ENCODE measurements at places on chromosomes 4 and X.

GRCh38 chr4:170497112-170497511, 407.4 kb upstream of the AADAT start:
- no peak for DNase-seq

- DNase-seq, result no peak
Measured at GRCh38 chrX:33735182-33735581, 396.9 kb downstream of the FAM47A start.

GRCh38 chr4:6969826-6970800, 60.5 kb downstream of the TBC1D14 start:
- no peak for DNase-seq

- peak; percentile 74 for DNase-seq
Measured at GRCh38 chrX:48971249-48972219, at the start of gene KCND1. KCND1 (minus strand) TSS chrX:48971844; CDS start chrX:48970271, 1,573 bp downstream.

DNA sequence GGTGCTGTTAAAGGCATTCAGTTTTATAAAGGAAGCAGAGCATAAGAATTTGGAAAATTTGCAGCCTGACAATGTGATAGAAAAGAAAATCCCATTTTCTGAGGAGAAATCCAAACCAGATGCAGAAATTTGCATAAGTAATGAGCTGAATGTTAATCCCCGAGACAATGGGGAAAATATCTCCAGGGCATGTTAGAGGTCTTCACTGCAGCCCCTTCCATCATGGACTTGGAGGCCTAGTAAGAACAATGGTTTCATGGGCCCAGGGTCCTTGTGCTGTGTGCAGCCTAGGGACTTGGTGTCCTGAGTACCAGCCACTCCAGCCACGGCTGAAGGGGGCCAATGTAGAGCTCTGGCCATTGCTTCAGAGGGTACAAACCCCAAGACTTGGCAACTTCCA, 542.7 kb upstream of the NR3C2 start:
- no peak for DNase-seq

DNA sequence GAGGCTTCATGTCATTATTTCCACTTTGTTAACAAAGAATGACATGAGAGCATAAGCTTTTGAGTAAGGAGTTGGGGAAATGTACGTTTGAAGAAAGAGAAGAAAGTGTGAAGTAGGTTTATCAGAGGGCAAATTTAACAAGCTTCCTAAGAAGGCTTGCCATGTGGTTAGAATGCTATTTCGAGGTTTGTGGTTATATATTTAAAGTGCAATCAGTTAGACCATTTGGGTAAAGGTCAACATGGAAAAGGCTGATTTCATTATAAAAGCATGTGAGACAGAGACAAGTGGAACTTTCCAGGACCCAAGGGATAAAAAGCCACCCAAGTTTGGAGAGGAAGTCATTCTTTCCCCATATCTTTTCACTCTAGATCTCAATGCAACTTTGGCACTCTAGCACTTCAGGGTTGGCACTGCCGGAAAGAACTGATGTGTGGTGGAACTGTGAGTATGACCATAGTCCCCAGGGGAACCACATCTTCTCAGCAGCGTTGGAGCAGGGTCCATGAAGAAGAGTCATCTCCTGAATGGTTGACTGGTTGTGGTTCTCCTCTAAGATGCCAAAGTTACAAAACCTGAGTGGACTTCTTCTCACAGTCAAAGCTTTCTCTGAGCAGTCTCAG, 529.9 kb downstream of the MID1IP1 start:
- DNase-seq, result peak; percentile 16

GRCh38 chrX:44308869-44309268, 34.6 kb downstream of the EFHC2 start:
- no peak for DNase-seq

DNA sequence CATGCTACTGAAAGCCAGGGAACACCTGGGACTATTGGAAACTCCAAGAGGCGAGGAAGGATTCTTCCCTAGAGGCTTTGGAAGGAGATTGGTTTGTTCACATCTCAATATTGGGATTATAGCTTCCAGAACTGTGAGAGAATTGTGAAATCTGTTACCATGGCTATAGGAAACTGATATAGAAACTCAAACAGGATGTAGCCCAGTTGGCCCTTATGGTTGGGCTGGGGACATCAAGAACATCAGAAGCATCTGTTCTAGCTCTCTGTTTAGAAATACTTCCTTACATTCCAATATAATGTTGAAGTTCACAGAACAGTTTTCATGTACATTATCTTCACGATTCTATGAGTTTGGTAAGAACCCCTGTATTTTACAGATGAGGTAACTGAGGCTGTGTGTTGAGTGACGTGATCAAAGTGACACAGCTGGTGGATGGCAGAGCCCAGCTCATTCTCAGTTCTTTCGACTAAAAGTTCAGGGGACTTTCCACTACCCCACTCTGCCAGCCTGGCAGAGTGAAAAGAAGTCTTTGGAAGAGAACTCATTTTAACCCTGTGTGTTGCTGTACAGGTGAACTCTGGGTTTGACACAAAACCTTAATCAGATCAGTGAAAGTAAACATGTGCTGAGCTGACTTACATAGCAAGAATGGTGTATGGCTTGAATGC, 183.0 kb downstream of the GBA3 start:
- DNase-seq, result no peak

GRCh38 chr4:17283832-17284231, 228.1 kb downstream of the QDPR start:
- no peak for DNase-seq

- DNase-seq, result peak; percentile 50
Measured at GRCh38 chr4:112321776-112322684, 24.9 kb downstream of the ALPK1 start.

GRCh38 chr4:89915937-89916336, 21.3 kb downstream of the MMRN1 start:
- DNase-seq, result no peak

Measured in fibroblast of upper back skin (primary cell).